ENCODE measurements at places on chromosomes 6 and 20.

- no peak for DNase-seq
Measured at GRCh38 chr6:5583528-5583927, 322.2 kb downstream of the FARS2 start.

DNA sequence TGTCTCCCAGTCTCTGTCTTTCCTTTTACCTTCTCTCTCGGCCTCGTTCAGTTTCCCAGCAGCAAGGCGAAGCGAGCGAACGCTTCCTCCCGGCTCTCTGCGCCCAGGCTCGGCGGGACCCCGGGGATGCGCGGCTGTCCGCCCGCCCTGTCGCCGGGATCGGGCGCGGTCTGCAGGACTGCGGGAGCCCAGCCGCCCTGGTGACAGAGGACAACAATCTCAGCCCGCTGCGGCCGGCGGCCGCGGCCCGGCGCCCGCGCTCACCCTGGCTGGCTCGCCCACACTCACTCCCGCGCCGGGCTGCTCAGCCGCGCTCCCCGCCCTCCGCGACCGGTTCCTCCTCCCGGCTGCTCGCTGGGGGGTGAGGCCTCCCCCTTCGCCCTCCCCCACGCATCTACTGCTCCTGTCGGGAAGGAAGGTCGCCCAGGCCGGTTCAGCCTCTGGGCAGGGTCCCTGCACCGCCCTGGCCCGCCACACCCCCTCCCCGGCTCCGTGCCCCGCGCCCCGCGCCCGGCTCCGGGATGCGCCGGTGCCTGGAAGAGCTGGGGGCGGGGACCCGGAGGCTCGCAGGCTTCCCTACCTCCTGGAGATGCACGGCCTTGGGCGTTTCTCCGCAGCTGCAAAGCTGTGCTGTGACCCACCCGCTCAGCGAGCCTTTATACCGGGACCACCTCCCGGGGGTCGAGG lies 410 bp downstream of the SYNE1 start:
- no peak for DNase-seq

DNA sequence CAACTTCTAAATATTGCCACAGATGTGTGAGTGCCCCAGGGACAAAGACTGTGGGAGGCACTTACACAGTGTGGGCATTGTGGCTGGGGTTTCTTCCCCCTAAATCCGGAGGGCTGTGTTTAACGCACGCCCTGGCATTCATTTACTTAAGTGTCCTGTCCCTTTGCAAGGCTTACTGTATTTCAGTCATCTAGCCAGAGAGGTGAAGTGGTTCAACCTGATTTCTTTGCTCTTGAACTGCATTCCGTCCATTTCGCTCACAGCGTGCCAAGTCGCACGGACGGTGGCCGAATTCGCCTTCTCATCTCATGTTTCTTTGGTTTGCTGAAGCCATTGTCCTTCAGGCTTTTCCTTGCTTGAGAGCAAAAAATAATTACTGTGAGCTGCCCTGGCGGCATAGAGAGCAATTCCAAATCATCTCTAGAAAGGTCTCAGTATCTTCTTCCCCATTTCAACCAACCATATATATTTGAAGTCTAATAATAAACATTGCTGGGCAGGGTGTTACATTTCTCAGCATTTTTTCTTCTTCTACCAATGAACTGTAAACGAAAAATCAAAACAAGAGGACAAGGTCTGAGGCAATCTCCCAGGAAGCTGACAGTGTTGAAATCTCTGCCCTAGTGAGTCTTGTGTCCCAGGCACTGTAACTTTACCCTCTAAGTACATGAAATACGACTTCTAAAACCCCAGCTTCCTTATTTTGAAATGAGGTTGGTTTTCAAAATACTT lies 16.9 kb downstream of the SYTL3 start:
- DNase-seq: no peak

- no peak for DNase-seq
Measured at GRCh38 chr20:49433333-49433732, 49.1 kb downstream of the KCNB1 start.

DNA sequence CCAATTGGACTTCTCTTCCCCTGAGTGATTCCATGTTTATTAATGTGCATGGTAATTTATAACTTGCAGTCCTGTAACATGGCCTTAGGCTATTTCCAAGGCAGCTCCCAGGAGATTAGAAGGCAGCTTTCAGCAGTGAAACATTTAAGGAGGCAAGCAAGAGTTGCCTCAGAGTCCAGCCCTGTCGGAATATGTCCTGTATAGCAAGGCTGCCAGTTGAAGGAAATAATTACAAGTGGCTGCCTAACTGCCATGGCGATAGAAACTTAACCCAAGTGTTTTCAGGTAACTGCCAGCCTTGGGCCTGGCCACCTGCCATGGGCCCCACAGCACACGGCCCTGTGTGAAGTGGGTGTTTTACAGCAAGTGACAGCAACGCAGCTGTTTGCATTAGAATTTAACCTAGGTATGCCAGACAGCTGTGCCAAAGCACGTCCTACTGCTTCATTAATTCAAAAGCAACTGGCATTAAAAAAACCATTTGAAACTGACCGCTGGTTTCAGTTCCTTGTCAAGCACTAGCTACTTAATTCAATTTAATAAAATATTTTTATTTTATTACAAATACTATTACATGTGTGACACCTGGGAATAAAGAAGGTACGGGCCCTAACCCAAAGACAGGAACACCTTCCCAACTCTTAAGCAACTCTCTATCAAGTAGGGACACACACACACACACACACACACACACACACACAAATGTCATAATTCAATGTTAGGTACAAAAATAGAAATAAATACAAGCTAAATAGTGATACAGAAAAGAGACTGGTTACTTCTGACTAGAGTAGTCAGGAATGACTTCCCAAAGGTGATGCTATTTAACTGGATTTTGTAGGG lies 151.8 kb upstream of the HEY2 start:
- no peak for DNase-seq

DNA sequence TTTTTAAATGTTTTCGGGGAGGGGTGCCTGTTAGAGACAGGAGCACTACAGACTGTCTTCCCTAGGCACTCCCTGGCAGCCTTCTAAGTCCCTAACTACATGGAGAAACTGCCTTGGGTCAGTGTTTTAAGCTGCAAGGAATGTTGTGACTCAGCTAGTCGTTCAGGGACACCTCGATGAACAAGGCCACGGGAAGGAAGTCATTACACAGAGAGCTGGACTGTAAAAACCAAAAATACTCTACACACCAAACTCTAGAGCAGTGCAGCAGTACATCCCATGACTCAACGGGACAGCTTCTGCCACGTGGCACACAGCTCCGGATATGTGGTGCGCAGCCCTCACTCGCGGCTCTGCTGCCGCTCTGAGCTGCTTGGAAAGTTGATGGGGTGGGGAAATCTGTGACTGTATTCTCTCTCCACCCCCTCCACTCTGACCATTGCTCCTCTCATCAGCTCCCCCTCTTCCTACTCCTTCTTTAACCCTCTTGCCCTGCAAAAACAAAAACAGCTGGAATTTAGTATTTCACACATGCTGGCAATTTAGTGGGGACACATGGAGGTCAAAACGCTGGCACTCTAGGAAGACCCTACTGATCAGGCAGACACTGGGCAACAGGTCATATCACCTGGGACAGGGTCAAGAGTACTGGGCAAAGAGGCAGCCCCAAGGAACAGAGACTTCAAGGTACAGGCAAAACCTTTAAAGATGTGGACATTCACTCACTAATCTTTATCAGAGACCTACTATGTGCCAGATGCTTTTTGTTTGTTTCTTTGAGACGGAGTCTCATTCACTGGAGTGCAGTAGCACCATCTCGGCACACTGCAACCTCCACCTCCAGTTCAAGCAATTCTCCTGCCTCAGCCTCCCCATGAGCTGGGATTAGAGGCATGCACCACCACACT lies 10.9 kb upstream of the LPIN3 start:
- peak; percentile 46 for DNase-seq

- no peak for DNase-seq
Measured at GRCh38 chr6:115899730-115900282, 160.9 kb downstream of the FRK start.

Measured in left renal cortex interstitium (tissue), 4 donors.